ENCODE measurements at places on chromosomes 1 and 21.

DNA sequence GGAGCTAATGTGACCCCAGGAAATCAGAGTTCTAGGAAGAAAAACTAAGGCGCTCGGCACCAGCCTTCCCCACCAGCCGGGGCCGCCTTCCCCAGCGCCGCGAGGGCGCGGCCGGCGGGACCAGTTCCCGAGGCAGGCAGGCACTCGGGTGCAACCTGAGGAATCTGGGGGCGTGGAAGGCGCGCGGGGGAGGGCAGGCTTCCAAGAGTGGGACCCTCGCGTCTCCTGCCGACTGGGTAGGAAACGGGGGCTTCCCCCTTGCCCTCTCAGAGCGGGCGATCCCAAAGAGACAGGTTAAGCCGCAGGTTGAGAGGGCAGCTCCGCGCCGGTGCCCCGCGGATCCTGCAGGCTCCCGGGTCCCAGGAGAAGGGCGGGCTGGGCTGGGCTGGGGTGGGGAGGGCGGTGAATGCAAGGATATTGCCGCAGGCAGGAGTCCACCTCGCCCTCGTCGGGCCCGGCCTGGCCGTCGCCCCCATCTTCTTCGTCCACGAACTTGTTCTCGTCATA is 431 bp downstream of the ARPC5 start:
- H3K4me3 ChIP-seq, result peak overlapping the region; percentile 93
- H3K27me3 ChIP-seq, result no peaks in the 10 kb centered on the region
- H3K36me3 ChIP-seq, result peaks cover 5% of the 10 kb centered on the region
- peak overlapping the region; percentile 99 for H3K27ac ChIP-seq

- H3K27ac ChIP-seq, result no peak overlapping the region
- H3K36me3 ChIP-seq, result no peaks in the 10 kb centered on the region
- H3K4me1 ChIP-seq, result no peaks in the 10 kb centered on the region
- no peak for DNase-seq
- H3K27me3 ChIP-seq, result no peaks in the 10 kb centered on the region
- H3K4me3 ChIP-seq, result no peak overlapping the region
Measured at GRCh38 chr1:14756589-14757285, 158.3 kb downstream of the KAZN start.

DNA sequence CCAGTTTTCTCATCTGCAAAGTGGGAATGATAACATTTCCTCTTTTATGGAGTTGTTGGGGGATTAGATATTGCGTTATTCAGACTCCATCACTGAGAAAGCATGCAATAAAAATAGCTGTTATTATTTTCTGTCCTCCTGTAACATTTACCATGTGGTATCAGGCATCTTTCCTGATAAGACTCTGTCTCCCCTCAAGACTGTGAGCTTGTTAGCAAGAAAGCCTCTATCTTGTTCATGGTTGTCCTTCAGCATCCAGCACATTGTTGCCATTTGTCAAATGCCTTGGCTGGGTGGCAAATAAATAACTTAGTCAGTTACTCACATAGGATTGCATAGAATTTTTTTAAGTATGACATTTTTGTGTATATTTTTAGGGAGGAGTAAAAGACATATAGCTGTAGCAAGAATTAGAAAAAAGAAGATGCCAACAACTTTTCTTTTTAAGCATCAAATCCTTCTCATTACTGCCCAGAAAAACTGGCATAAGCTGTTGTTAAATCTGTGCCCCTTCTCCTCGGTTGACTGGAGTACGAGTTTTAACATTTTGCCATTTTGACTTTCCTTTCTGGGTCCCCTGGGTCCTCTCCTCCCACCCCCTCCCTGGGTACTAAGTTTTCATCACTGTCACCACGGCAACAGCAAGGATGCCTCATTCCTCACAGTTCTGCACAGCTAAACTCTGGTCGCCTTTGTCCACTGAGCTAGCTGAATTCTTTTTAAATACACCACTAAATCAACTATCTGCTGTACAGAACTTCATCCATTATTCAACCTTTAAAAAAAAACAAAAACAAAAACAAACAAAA is 1.0 kb upstream of the JAM2 start:
- peak overlapping the region; percentile 75 for H3K4me3 ChIP-seq
- H3K27ac ChIP-seq, result no peak overlapping the region
- no peaks in the 10 kb centered on the region for H3K27me3 ChIP-seq
- DNase-seq, result no peak
- no peaks in the 10 kb centered on the region for H3K4me1 ChIP-seq

- no peak overlapping the region for H3K4me3 ChIP-seq
- peak; percentile 68 for DNase-seq
- no peaks in the 10 kb centered on the region for H3K27me3 ChIP-seq
- H3K36me3 ChIP-seq, result no peaks in the 10 kb centered on the region
- H3K27ac ChIP-seq, result no peak overlapping the region
Measured at GRCh38 chr1:147700042-147701006, 30.0 kb upstream of the ACP6 start.

DNA sequence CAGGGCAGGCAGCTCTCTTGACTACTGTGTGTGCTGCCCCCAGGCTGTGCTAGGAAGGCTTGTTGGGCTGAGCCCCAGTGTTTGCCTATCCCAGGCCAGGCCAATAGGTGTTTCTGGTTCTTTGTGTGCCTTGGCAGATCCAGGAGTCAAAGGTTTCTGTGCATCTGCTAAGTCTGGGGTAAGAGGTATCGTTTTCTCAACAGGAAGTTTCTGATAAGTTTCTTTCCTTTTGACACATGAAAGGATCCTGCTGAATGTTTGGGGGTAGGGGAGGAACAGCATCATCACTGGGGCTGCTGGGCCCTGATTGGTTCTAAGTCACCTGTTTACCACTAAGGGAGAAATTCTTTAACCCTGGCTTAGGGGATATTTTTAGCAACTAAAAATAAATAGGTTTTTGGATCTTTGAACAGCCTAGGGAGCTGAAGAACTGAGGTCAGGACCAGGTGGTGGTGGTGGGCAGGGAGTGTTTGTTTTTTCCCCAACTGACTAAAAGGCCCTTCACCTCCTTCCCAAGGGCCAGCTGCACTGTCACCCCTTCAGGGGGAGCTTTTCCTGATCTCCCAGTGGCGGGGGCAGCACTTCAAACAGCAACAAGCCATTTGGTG is 85.1 kb downstream of the KCNN3 start:
- no peaks in the 10 kb centered on the region for H3K27me3 ChIP-seq
- H3K27ac ChIP-seq, result no peak overlapping the region
- H3K4me3 ChIP-seq, result no peak overlapping the region
- no peaks in the 10 kb centered on the region for H3K4me1 ChIP-seq
- H3K36me3 ChIP-seq, result no peaks in the 10 kb centered on the region

DNA sequence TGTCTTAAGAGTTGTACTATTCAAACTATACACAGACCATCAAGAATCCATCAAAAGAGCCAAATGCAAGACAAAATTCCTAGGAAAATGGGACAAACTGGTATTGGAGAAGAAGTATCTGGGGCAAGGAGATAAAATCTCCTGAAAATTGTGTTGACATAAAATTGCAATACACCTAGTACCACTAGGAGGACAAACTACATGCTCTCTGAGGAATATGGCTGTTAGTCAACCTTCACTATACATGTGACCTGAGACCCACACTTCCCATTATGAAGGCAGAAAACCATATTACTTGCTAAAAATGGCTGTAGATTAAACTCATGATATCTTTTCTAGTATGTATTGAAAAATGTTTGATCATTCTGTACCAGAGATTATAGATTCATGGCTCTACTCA is 30.0 kb downstream of the IRF2BP2 start:
- H3K27me3 ChIP-seq, result no peaks in the 10 kb centered on the region
- DNase-seq, result no peak
- H3K4me3 ChIP-seq, result no peak overlapping the region
- H3K27ac ChIP-seq, result no peak overlapping the region

- H3K4me3 ChIP-seq, result no peak overlapping the region
- H3K27ac ChIP-seq, result no peak overlapping the region
- no peaks in the 10 kb centered on the region for H3K36me3 ChIP-seq
- no peak for DNase-seq
- no peaks in the 10 kb centered on the region for H3K4me1 ChIP-seq
Measured at GRCh38 chr1:42133390-42133789, 19.8 kb upstream of the GUCA2B start.
